Ascending aorta (tissue), 2 donors: ENCODE measurements at places on chromosomes 1 and 21. TPM values are rescaled to one million over a fixed set of nuclear protein-coding genes. Genes with fewer than 3 reads are reported as not detected.

Gene TMPRSS15
- total RNA-seq, result not detected

Gene ADAM15
- 610 TPM for total RNA-seq

DNA sequence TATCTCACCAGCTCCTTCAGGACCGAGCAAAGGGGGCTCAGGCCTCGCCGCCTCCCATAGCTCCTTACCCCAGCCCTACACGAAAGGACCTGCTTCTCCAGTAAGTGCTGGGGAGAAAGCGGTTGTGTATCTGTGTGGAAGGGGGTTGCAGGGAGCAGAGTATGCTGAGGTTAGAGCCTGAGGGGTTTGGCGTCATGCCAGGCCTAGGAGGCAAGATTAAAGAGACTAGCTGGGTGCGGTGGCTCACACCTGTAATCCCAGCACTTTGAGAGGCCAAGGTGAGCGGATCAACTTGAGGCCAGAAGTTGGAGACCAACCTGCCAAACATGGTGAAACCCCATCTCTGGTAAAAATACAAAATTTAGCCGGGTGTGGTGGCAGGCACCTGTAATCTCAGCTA, 14.1 kb upstream of the RASSF5 start:
- DNase-seq, result no peak

- peak; percentile 91 for DNase-seq
These were observed at the start of gene FMOD for GRCh38 chr1:203351037-203351625. Gene FMOD (minus strand): TSS chr1:203351122. CDS start chr1:203348270, 2,852 bp downstream.
